ENCODE measurements at places on chromosomes 1 and 21.

DNA sequence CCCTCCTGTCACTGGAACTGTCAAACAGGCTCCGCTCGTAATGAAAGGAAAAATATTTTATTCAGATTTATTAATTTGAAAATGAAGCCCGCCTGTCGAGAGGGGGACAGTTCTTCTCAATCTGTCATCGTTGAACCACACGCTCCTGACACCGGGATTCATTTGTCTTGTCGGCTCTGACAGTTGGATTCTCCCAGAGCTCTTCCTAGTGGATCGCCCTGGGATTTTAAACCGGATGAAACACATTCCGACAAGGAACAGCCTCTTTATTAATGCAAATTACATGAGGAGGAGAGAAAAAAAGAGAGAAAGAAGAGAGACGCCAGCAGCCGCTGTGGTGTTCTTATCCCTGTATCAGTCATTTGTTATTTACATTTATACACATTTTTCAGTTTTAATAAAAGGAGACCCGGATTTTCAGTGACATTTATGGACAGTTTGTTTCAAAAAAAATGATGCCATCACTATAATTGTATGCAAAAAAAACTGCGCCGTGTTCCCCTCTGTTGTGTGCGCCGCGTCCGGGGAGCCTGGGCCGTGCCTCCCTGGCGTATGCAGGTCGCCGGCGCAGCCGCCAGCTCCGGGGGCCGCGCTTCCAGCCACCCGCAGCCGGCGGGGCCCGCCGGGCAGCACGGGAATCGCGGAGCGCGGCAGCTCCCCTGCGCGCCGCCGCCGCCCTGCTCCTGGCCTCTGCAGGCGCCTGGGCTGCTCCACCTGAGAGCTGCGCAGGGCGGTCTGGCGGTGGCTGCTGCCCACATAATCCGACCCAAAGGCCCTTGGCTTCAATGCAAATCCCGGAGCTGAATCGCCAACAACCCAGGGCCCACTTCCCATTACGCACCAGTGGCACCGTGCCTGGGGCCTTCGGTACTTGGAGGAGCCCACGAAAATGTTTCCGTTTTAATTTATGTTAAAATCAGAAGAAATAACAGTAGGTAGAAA, 237.9 kb upstream of the PBX1 start:
- peak; percentile 27 for DNase-seq

DNA sequence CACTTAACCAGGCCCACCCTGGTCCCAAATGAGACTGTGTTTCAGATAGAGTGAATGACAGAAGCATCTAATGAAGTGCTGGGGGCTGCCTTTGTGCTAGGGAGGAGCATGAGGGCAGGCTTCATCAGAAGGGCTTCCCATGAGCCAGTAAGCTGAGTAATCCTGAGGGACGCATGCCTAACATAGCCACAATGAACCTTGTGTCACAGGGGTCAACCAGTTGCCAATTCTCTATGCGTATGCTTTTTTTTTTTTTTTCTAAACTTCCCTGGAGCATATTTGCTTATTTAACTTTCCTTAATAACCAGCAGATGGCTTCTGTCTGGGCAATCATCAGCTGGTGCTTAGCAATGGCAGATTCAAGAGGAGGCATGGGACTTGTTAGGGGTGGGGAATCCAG, 25.5 kb upstream of the CYP2J2 start:
- no peak for DNase-seq

DNA sequence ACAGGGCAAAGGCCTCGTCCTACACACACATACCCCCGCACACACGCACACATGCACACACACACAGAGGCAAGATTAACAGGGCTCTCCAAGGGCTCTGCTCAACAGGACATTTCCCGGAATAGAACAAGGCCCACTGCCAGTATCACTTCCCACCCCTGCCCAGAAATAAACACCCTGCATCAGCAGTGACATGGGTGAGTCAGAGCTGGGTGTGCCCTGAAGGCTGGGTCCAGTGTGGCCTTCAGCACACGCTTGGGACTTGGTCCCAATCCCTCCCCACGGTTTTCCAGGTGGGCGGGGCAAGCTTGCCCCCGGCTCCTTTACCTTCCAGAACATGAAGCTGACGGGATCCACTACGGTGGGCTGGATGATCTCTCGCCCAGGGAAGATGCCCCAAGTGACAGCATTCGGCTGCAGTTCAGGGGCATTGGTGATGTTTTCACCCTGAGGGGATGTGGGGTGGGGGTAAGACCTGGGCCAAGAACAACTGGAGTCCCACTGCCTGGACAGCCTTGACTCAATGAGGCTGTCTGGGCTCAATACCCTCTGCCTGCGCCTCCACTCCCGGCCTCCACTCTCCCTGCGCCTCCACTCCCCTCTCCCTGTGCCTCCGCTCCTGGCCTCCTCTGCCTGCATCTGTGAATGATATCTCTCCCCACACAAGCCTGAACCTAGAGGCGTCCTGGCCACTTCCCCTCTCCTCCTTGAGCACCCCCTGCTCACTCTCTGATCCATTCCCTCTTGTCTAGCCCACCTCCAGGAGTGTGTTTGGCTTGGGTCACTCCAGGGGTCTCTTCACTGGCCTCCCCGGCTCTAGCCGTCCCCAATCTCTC, 14.7 kb downstream of the MTHFR start:
- no peak for DNase-seq

DNA sequence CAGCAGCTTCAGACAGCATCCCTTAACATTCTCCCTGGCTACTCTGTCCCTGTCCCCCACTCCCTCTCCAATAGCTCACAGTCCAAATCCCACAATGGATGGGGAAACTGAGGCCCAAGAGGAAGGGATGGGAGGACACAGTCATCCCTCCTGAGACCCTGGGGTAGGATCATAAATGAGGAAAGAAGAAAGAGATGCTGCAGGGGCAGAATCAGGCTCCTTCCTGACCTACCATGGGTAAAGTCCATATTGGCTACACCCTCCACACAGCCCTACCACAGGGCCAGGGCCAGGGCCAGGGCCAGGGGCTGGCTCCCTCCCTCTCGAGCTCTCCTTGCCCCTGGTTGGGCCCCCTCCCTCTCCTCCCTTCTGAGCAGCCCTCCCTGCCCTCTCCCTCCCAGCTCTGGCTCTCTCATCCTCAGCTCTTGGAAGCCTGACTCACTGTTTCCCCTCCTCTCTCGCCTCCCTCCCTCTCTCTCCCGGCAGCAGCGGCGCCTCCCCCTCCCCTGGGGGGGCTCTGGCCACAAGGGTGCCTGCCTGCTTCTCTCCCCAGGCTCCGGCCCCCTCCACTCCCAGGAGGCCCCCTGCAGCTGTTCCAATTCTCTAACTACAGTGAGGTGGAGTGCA, 4.9 kb downstream of the AHDC1 start:
- DNase-seq, result no peak

- no peak for DNase-seq
Measured at GRCh38 chr1:220189750-220190347, 82.4 kb downstream of the RAB3GAP2 start.

DNA sequence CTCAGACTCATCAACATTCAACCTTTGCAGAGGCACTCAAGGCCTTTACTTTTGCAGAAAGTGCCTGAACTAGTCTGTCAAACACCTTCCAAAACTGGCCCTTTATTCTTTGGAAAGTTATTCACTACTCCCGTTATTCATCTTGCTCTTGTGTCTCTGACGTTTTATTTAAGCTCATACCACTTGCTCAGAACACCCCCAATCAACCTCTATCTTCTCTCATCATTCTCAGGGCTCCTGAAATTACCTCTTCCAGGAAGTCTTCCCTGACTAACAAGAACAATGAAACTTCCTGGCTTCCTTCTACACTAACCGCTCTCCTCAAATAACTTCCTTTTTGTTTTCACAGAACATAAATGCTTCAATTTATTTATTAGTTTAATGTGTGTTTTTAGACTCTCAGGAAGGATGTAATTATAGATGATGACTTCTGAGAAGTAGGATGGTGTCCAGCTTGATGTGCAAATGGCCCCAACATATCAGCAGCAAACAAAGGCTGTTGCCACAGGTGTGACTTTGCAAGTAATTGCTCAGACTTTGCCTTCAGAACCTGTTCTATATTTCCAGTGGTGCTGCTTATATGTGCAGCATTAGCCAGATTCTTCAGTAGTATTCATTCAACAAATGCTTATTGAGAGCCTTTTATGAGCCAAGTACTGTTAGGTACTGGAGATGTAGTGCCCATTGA, 22.8 kb upstream of the BATF3 start:
- DNase-seq, result no peak

- DNase-seq, result no peak
Measured at GRCh38 chr1:62184336-62184735, 10.3 kb upstream of the L1TD1 start.

- DNase-seq, result no peak
Measured at GRCh38 chr1:112196731-112197130, 199.3 kb upstream of the CTTNBP2NL start.

DNA sequence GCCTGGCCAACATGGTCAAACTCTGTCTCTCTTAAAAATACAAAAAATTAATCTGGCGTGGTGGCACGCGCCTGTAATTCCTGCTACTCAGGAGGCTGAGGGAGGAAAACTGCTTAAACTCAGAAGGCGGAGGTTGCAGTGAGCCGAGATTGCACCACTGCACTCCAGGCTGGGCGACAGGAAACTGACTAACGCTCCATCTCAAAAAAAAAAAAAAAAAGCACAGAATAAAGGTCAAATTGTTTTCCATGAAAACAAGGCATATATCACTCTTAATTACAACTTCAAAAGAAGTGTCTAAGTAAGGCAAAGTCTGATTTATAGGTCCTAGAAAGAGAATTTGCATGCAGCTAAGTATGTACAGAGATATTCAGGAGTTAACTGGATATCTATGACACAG, 25.6 kb downstream of the EYA3 start:
- DNase-seq, result no peak

DNA sequence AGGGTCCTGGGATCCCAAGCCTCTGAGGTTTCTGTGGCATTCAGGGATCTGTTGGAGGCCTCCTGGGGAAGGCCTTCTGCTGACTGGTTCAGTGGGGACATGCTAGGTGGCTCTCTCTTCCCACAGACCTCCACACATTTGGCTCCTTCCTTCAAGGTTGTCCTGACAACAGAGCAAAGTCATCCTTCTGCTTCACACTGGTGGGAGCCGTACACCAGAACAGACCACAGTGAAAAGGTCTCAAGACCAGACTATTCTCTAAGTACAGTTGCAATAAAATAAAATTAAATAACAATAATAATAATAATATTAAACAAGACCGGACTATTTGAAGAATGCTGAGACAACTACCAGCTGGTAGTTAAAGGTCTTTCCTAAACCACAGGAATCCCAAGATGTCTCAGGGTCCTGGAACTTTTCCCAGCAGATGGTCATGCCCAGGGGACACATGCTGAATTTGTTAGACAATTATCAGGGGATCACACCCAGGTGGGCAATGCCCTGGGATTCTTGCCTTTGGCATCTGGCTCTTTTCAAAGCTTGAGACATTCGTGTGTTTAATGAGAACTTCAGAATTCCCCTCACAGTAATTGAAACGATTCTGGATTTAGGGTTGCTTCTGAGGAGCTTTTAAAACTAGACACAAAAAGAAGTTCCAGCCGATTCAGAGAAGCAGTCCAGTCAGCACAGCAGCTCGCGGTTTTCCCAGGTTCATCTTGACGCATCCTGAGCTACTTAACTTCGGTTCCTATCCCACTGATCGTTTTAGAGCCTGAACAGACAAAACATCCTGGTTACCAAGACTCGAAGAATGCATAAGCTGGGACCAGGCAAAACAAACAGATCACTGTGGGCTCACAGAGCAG, 22.9 kb downstream of the HTR1D start:
- no peak for DNase-seq

GRCh38 chr1:228998179-228998578, 262.9 kb downstream of the RHOU start:
- DNase-seq, result no peak

DNA sequence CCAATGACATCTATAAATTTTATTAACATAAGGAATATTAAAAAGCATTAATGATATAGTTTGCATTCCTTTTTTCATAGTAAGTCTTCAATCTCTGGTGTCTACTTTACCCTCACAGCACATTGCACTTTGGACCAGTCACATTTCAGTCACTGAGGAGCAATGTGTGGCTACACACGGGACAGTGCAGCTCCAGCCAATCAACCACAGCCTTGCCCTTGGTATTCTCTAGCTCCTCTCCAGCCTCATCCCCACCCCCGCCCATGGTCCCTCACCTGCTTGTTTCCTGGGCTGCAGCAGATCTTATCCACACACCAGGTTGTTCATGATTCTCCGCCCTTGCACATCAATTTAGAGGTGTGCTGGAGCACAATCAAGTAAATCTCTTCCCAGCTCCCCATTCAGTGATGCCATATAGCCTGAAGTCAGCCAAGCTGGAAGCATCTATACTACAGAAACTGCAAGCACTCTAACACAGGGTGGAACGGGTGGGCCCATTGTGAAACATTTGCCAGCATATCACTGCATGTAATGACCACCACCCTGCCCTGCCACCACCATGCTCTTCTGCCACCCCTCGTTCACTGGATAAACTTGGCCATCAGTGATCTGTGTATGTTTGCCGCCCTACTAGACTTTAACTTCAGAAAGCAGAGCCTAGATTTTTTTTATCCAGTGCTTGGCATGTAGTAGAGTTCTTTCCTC, 93.0 kb upstream of the SLC44A3 start:
- DNase-seq, result no peak

DNA sequence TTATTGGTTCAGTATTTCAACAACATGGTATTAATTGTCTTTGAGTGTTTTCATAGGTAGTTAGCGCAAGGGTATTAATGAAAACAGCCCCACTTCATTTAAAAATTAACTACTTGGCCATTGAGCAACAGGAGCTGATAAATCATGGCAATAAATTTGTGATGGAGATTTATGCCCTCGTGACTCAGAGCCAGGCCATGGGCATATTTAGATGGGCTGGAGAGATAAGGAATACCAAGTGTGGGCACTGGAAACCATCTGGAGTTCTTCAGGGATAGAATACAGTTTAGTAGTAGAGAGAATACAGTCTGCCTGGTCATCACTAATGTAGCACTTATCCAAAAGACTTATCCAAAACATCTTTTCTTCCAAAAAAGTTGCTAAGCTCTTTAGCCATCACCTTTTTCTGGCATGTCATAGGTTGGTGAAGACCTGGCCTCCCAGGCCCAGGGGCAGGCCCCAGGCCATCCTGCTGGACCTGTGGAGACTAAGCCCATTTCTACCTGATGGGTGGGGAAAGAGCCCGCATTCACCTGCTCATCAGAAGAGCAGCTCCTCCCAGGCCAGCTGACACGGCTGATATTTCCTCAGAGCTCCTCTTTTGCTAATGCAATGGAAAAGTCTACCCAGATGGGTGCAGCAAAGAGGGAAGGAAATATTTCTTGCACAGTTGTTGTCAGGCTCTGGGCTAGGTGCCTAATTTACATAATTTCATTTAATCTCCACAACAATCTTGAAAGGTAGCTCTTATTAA, 238.0 kb downstream of the TM2D1 start:
- DNase-seq, result no peak

- no peak for DNase-seq
Measured at GRCh38 chr1:116832308-116832931, 77.3 kb upstream of the PTGFRN start.

DNA sequence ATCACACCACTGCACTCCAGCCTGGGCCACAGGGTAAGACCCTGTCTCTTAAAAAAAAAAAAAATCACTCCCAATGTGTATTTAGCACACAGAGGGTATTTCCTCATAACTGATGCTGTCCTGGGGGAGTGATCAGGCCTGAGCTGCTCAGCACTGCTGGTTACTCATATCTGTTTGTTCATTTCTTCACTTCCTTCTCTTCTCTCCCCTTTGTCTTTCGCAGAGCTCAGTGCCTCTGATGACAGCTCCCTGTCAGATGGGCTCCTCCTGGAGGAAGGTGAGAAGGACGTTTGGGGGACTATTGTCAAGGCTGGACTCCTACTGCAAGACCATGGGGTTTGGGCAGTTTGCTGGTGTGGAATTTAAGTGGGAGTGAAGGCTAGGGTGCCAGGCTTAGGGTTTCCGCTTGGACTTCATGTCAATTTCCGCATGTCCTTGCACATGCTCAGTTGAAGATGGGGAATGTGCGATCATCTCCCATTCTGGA, 13.0 kb downstream of the INAVA start:
- no peak for DNase-seq
